ENCODE measurements at places on chromosomes 5 and 9.

DNA sequence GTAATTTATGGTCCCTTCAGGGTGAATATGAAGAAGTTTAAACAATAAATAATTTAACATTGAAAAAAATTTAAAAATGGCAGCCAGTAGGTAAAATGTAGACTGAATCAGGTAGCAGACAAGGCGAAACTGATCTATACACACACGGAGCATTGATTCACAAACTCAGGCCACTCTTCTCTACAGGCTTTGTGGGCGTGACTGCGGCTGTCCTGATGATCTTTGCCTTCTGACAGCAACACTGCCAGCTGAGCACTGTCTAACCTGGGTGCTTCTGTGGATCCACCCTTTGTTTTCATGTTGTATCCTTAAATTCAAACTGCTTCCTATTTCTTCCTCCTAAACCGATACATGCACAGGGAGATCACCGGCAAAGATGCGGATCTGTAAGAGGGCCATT lies 315.4 kb upstream of the ADCY2 start:
- no peak for DNase-seq

GRCh38 chr5:111530298-111530740 lies 18.0 kb upstream of the STARD4 start:
- no peak for DNase-seq

GRCh38 chr9:72563806-72564205 lies 42.4 kb downstream of the TMC1 start:
- no peak for DNase-seq

GRCh38 chr5:135444881-135445280 lies 2.3 kb downstream of the DCANP1 start:
- no peak for DNase-seq

GRCh38 chr9:31807574-31808256 lies 576.7 kb upstream of the ACO1 start:
- DNase-seq: no peak

DNA sequence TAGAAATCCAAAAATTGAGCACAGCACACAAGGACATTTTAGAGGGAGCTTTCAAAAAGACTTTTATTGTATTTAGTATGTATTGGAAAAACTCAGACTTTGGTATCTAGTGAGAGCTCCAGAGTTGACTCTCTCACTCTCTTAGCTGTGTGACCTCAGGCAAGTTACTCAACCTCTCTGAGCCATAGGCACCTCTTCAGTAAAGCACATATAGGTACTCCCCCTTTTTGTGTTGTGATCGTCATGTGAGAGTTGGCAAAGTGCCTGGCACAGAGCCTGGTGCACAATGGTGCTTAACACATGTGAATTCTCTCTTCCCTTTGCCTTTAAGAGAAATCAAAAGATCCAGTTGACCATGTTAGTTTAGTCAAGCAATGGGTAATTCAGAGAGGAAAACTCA lies 186.2 kb downstream of the TMEM38B start:
- no peak for DNase-seq

- DNase-seq: no peak
These were observed 28.6 kb downstream of the MARCHF3 start for GRCh38 chr5:127001621-127002296.

GRCh38 chr5:159198063-159199036 lies 11.0 kb downstream of the RNF145 start:
- DNase-seq: no peak

DNA sequence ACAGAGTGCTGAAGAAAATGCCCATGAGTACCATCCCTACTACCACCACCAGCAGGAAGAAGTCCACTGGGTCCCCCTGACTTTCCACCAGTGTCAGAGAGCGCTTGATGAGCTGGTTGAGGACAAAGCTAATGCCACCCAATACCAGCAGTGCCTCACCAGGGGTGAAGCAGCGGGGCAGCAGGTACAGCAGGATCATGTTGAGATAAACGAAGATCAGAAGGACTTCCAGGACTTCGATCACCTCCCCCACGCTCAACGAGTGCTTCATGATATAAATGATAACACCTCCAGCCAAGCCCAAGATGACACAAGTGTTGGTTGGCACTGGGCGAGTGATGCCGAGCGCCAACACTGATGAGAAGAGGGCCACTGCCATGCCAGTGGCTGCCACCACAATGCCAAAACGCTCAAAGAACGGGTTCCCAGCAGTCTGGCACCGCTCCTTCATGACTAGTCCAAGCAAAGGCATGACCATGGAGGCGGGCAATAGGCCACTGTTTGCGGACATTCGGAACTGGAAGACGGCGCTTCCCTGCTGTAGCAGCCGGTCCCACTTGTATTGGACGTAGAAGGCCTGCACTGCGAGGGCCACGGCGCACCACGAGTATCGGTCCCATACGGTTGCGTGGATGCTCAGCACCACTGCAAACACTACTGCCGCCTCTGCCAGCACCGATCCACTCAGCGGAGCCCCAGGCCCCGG lies 679 bp downstream of the DOLK start:
- peak; percentile 50 for DNase-seq

DNA sequence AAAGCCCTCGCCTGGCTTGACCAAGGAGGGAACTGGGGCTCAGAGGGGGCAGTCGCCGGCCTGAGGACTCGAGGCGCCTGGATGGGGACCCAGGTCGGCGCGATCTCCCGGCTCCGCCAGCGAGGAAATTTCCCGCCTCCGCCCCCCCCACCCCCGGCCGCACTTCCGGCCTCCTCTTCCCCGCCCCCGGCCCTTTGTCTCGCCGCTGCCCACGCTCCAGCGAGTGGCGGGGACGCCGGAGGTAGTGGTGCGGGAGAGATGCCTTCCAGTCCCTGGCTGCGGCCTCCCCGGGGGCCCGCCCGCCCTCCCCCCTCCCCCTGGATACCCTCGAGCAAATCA lies 448 bp upstream of the GPRIN1 start:
- DNase-seq: peak; percentile 39

DNA sequence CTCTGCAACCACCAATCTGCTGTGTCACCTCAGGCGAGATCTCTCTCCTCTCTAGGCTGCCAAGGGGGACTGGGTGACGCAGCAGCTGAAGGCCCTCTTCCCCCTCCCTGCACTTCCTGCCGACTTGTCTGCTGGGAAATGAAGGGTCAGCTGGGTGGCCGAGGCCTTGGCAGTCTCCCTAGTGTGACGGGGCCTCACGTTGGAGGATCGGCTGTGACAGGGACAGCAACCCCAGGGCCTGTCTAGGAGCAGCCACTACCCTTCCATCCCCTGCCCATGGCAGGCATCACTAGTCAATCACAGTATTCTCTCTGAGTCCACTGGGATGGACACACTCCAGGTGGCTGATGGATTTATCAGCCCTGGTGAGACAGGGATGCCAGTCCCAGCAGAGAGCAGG lies 107.3 kb upstream of the SARDH start:
- DNase-seq: no peak

DNA sequence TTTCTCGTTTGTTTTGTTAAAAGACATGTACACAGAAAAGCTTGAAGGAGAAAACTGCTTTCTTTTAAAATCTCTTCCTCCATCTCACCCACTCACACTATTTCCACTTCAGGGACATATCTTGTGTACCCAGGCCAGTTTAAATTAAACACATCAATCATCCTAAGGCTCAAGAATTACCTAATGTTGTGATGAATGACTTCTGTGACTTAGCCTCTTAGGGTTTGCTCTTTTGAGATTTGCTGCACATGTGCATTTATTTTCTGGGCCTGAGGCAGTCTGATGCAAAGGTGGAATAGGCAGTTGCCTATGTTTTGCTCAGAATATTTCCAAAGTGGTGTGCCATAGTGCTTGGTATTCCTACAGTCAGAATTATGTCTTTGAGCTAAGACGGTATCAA lies 439.9 kb upstream of the CHD1 start:
- DNase-seq: no peak

DNA sequence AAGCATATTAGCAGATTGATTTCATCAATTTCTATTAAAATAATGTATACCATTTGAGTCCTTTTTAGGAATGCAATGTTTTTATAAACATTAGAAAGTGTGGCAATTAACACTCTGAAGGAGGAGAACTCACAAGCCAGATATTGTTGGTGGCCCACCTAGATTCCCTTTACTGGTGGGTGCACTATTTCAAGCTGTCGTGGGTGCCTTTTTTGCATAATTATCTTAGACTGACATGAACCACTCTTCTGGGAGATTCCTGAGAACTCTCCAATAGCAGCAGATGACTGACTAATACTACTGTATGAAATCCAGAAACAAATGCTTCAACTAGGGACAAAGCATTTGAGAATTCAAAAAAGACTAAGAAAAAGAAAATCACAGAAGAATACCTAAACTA lies 526.0 kb downstream of the CDH18 start:
- no peak for DNase-seq

DNA sequence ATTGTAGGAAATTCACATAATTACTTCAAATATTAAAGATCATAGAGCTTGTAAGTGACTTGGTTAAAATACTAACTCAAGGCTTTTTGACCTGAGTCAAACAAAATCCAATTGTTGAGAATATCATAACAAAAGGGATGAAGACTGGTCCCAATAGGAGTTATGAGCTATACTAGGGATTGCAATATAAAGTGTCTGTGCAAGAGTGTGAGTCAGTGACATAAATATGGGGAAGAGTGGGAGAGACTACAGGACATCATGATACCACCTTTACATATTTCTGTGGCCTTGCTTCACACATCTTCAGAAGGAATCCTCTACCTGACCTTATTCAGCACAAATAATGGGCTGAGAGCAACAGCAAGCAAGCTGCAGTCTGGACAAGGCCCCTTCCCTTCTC lies 180.9 kb upstream of the SLC24A2 start:
- DNase-seq: no peak

GRCh38 chr9:116377179-116377798 lies 223.7 kb downstream of the PAPPA start:
- peak; percentile 90 for DNase-seq

DNA sequence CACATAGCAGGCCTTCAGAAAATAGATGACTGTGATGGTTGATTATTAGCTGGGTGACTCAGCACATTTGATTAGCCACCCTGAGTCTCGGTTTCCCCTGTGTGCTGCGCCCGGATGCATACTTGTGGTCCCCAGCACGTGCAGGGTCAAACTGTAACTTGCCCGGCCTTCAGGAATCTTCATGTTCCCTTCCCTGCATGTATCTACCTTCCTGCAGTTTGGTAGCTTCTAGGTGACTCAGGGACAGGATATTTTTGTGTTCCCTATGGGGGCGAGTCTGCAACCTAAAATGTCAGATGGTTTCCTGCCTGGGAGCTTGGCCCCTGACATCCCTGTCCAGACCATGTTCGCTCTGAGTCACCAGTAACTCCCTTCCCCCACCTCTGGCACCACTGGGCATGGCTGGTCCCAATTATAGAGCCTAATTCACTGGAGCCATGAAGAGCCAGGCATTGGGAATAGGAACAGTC lies 13.2 kb downstream of the PTGS1 start:
- peak; percentile 74 for DNase-seq

- no peak for DNase-seq
These were observed 296.9 kb downstream of the MSX2 start for GRCh38 chr5:175021321-175021720.

DNA sequence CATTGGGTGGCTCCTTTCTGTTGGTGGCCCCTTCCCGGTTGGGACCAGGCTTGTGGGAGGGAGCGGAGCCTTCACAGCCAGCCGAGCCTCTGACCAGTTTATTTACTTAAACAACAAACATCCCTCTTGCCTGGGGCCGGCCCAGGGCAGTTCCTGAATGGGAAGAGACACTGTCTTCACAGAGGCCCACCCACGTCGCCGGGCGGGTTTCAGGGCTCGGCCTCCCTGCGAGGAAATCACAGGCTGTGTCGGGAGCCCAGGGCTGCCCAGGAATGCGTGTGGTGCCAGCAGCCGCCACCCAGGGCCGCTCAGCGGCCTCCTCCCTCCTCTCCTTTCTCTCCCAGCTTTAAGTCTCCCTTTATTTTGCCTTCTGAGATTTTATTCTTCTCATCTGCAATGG lies 132.5 kb downstream of the HSD17B3 start:
- DNase-seq: no peak

DNA sequence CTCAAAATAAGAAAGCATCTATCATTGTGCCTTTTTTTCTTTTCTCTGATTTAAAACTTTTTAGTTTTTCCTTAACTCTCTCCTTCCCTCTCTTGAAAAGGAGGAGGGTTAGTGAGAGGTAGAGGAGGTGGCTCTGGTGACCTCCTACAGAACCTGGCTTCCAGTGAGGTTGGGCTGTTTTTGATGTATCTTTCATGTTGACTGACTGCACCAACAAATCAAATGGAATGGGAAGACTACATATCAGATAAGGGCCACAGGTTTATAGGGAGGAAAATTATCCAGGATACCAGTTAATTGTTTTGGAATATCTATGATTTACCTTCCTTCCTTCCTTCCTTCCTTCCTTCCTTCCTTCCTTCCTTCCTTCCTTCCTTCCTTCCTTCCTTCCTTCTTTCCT lies 173.2 kb downstream of the ZSWIM6 start:
- no peak for DNase-seq

- DNase-seq: no peak
These were observed 38.5 kb upstream of the FOXI1 start for GRCh38 chr5:170067152-170067551.

- no peak for DNase-seq
These were observed 29.2 kb upstream of the CEP120 start for GRCh38 chr5:123452401-123452800.

GRCh38 chr9:979983-980382 lies 3.5 kb downstream of the DMRT3 start:
- no peak for DNase-seq

DNA sequence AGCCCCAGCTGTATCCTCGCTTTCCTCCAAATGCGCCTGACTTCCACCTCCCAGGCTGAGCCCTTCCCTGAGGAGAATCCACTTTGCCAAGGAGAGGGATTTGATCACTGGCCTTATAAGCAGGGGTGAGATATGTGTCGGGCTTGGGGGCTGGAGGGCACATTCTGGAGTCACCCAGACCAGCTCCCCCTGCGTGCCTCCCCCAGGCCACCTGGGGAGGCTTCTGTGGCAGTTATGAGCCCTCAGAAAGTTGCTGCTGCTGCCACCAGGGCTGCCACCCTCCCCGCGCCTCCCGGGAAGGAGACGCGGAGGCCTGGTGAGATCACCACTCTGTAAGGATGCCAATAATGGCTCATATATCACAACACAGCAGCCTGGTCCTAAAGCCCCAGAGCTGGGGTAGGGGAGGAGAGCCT lies 211.5 kb downstream of the PAPPA start:
- DNase-seq: peak; percentile 77

DNA sequence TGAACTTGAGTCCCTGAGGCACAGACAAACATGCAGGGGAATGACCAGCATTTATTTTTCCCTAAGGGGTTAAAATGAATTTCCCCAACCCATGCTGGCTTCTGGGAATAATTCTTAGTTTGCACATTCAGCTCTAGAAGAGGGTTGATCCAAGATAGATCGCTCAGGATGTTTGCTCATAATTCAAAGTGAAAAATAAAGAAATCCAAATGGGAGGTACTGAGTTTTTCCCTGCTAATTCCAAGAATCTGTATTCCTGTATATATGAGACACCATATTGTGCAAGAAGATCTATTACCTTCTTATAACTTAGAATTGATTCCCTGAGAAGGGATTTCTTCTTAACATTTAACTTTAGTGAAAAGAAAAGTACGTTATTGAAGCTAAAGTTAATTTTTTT lies 96.2 kb downstream of the VCAN start:
- DNase-seq: no peak

- DNase-seq: no peak
These were observed 32.2 kb downstream of the ENTREP1 start for GRCh38 chr9:69357030-69357775.
